ENCODE measurements at places on chromosomes 13 and 19.

DNA sequence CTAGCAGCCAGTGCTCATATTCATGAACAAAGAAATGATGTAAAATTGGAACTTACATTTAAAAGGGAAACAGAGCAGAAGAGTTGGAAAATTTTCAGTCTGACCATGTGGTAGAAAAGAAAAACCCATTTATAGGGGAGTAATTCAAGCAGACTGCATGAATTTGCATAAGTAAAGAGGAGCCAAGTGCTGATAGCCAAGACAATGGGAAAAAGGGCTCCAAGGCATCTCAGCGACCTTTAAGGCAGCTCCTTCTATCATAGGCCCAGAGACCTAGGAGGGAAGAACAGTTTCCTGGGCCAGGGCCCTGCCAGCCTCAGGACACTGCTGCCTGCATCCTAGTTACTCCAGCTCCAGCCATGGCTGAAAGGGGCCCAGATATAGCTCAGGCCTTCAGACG, 7.5 kb downstream of the DNAJC3 start:
- DNase-seq: no peak

GRCh38 chr13:106083620-106084350, 451.7 kb downstream of the EFNB2 start:
- no peak for DNase-seq

DNA sequence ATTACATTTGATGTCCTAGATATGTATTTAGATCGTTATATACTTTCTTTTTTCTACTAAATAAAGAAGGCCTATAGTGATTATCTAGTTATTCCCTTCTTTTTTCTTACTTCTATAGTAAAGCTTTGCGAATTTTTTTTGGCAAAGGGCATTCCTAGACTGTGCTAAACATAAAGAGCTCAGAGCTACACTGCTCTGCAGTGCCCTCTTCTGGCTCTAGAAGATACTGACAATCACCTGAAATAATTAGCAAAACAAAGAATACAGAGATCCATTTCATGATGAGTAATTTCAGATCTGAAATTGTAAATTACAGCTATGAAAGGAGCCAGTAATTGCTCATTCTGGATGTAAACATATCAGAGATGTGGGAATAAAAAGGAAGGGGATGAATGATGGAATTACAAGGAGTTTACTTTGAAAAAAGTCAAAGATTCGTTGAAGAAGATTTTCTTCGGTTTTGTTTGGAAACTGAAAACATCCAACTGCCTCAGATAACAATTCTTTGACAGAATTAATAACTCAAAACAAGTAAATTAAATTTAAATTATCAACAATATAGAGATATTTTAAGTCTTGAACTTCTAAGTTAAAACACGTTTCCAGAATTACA, 288.5 kb downstream of the NALCN start:
- peak; percentile 41 for DNase-seq

- DNase-seq: no peak
Observed at GRCh38 chr19:31392464-31392863, 43.2 kb upstream of the TSHZ3 start.

DNA sequence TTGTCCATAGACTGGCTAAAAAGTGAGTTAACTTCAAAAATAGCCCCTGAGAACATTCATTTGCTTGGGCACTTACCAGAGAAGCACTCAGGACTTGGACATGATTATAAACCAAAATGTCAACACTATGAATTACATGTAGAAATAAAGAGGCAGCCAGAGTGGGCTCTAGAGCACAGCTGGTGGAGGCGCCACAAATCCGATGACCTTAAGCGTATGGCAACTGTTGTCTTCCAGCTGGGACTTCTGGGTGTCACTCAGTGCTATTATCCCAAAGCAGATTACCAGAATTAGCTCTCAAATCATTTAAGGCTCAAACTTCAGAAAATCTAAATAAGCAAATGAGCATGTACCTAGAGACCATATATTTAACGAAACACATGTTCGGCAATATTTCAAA, 1255.5 kb upstream of the SLC10A2 start:
- no peak for DNase-seq

GRCh38 chr19:8302357-8302691, 5.8 kb downstream of the CD320 start:
- no peak for DNase-seq

DNA sequence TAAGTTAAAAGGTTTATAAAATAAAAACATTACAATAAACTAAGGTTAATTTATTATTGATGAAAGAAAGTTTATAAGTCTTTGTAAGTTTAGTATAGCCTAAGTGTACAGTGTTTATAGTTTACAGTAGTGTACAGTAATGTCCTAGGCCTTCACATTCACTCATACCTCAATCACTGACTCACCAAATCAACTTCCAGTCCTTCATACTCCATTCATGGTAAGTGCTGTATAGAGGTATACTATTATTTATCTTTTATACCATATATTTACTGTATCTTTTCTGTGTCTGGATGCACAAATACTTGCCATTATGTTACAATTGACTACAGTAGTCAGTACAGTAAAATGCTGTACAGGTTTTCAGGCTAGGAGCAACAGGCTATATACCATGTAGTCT, 490.0 kb downstream of the GPC6 start:
- no peak for DNase-seq

- no peak for DNase-seq
Observed at GRCh38 chr13:40662866-40663265, 3.6 kb downstream of the FOXO1 start.

DNA sequence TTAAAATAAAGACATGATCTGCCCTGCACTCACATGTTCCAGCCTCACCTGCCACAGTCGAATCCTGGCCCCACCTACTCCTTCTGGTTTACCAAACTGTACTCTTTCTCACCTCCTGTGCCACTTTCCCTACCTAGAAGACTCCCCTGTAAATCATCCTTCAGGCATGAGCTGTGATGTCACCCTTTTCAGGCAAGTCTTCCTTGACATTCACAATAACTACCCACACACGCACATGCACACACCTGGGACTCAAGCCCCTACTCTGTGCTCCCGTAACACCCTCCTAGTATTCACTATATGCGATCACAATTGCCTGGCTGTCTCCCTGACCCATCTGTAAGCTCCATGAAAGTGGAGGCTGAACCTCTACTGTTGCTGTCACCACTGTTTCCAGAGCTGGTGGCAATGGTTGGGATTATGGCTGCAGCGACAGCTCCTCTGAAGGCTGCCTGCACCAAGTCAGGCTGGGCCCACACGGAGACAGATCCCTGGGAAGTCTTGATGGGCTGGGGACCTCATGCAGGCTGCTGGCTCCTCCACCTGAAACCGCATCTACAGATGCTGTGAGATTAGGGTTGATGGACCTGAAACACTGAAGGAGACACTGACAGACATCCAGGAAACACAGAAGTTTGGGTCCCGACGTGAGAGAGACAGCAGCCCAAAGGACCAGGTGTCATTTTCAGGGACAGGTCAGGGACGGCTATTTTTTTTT, 611.1 kb downstream of the UQCRFS1 start:
- DNase-seq: no peak

GRCh38 chr19:7101498-7102253, 32.2 kb downstream of the ZNF557 start:
- DNase-seq: peak; percentile 23

DNA sequence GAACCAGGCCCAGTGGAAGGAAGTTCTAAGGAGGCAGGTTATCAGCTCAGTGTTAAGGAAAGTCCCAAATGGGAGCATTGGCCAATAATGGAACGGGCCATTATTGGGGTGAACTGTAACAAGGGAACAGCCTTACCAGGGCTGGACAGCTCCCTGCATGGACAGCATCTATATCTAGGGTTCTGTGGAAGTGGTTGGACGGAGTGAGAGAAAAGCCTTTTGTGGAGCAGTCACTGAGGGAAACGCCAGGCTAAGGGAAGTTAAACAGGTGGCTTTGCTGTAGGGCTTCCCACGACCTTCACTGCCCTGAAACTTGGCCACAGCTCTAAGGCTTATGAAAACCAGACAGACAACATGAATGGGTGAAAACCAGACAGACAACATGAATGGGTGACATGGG, 17.0 kb downstream of the POU2F2 start:
- no peak for DNase-seq

GRCh38 chr13:35824395-35824794, 306.8 kb downstream of the DCLK1 start:
- no peak for DNase-seq

DNA sequence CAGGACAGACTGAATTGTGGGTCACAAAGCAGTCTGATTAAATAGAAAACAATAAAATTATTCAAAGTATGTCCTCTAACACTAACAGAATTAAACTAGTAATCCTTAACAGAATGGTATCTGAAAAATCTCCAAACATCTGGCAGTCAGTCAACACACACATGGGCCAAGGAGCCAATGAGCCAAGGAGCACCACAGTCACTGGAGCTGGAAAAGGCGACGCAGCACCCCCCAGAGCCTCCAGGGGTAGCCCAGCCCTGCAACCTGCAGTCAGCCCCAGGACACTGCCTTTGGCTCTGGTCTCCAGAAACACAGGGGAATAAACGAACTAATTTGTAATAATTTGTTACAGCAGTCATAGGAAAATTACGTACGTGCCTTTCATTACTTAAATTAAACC, 12.3 kb downstream of the TUBGCP3 start:
- DNase-seq: no peak

GRCh38 chr13:66328476-66328875, 901.7 kb downstream of the PCDH9 start:
- DNase-seq: no peak

All from CD4-positive, alpha-beta T cell treated with Interleukin-1 beta for 1 hour (primary cell).